Caudate nucleus (tissue), 63 donors: ENCODE measurements at places on chromosomes 13 and 19.

DNA sequence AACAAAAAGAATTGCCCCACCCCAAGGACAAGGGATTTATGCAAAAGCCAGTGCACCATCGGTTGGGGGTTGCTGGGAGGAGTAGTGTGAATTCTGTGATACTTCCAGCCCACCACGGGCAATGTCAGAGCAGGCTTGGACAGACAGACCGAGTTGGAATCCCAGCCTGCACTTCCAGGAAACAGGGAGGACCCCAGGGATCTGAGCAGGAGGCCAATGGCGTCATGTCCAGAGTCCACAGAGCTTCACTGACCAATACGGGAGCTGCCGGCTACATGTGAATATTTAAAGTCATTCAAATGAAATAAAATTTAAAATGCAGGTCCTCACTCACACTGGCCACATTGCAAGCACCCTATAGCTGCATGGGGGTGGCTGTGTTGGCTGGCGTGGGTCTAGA, 10.9 kb downstream of the ZNRF4 start:
- no peak for DNase-seq

- DNase-seq: no peak
Measured at GRCh38 chr13:74145249-74145975, 11.2 kb upstream of the KLF12 start.

DNA sequence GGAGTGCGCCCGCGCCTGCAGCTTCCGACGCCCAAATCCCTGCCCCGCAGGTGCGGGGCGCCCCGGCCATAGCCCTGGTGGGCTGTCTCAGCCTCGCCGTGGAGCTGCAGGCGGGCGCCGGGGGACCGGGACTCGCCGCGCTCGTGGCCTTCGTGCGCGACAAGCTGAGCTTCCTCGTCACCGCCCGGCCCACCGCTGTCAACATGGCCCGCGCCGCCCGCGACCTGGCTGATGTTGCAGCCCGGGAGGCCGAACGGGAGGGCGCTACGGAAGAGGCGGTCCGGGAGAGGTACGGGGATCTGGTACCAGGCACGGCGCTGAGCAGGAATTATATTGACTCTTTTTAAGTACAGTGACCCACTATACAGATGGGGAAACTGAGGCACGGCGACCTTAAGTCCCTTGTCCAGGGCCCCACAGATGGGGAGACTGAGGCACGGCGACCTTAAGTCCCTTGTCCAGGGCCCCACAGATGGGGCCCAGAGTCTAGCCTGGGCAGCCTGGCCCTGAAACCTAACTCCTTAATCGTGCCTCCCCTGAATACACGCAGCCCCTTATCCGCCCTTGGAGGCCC, 586 bp downstream of the MRI1 start:
- no peak for DNase-seq

- no peak for DNase-seq
Measured at GRCh38 chr19:37914908-37915307, 7.9 kb downstream of the SIPA1L3 start.

GRCh38 chr19:29687244-29687896, 22.1 kb downstream of the PLEKHF1 start:
- no peak for DNase-seq

DNA sequence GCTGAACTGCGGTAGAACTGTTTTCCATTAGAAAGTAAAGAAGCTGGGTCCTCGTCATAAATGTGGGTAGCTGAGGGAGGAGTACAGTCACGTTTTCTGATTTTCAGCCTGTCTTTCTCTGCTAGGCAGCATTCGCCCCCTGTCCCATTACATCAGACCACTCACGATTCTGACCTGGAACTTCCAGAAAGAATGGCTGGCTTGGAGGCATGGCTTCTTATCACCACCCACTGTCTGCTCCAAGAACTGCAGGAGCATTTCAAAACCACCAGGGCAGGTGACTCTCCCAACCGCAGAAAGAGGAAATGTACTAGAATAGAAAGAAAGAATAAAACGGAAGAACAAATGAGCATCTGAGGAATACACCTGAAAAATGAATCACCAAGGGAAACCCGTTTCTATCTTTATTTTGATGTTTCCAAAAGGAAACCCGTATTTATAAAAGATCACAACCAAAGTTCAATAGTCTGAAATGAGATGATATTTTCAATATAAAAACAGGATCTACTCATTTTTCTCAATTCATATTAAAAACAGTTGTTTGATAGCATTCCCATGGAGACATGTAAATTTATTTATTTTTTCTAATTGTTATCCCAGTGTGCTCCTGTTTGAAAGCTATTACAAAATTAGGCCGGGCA, 22.1 kb upstream of the POMP start:
- no peak for DNase-seq

DNA sequence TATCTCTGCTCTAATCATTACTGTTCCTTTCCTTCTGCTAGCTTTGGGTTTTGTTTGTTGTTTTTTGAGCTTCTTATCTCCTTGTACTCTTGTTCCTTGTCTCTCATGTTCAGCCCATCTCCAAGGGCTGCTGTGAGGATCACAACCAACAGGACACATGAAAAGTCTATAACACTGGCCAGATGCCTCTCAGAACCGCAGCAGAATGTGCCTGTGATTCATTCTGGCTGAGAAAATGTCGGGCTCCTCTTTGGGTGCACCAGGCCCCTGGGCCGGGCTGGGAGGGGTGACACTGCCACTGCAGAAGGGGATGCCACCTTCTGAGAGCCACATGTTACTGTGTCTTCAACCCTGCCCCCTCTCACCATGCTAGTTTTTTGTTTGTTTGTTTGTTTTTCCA, 48.0 kb downstream of the GGACT start:
- DNase-seq: no peak
